CD4-positive, alpha-beta T cell treated with Interleukin-10 for 1 hour (primary cell): ENCODE measurements at places on chromosomes 4 and X.

GRCh38 chr4:118898684-118899138, 10.1 kb downstream of the SYNPO2 start:
- DNase-seq, result no peak

DNA sequence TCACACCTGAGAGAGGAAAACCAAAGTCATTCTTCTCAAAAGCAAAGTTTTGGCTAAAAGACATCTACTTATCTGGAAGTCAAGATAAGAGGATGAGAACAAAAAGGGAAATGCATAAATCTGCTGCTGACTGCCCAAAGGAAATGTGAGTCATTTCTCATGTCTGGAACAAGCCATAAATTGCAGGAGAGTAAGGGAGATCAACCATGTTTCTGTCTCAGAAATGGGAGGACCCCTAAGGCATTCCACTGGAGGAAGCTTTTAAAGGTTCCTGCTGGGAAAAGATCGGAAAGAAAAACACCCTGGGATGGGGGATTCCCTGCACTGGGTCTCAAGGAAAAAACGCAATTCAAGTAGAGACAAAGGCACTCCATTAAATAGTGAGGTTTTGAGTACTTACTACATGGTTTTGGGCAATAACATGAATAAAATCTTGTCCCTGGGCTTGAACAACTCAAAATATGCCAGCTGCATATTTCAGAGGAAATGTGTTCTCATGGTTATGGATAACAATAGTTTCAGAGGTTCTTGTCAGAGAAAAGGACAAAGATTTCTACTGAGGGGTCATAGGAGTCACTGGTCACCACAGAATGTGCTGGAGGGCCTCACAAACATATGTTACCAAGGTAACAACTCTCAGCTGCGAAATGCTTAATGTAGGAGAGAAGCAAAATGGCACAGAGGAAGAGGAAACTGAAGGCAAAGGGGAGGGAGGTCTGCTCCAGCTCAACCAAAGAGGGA, 19.3 kb downstream of the GPR143 start:
- no peak for DNase-seq

GRCh38 chr4:95085124-95085833, 327.5 kb downstream of the BMPR1B start:
- DNase-seq, result no peak

GRCh38 chr4:80156410-80156809, 40.9 kb upstream of the PRDM8 start:
- DNase-seq, result no peak
